Activated gamma-delta T cell treated with anti-CD3 and anti-CD28 coated beads, Interleukin-2, amount 50 U/mL, for 16 hours (primary cell): ENCODE measurements at places on chromosomes 16 and 17.

GRCh38 chr16:69526831-69527655 is 38.7 kb upstream of the NFAT5 start:
- no peak for DNase-seq

GRCh38 chr17:55496094-55496881 is 15.0 kb downstream of the SMIM36 start:
- DNase-seq, result no peak

GRCh38 chr17:6476810-6477179 is 32.5 kb downstream of the PIMREG start:
- DNase-seq, result no peak

GRCh38 chr16:4494746-4495490 is 18.7 kb downstream of the HMOX2 start:
- DNase-seq, result no peak

DNA sequence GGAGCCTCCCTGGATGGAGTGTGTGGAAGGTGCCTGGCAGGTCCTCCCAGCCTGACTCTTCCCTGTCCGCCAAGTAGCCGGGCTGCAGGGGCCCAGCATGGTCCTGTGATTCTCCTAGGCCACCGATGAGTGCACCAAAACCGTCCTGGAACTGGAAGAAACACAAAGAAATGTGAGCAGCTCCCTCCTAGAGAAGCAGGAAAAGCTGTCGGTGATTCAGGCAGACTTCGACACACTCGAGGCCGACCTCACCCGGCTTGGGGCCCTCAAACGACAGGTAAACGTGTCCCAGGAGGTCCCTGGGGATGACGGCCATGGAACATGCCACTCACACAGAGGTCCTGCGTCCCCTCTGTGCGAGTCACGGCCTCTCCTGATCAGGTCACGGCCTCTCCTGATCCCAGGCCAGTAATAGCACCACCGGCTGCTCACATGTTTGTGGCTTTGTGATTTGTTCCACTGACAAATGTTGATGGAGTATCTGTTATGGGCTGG is 4.2 kb upstream of the GAA start:
- no peak for DNase-seq

GRCh38 chr16:73337373-73338296 is 289.7 kb upstream of the ZFHX3 start:
- DNase-seq, result no peak

GRCh38 chr16:89370081-89370511 is 120.3 kb downstream of the ANKRD11 start:
- no peak for DNase-seq

GRCh38 chr16:81505011-81505661 is 60.5 kb downstream of the CMIP start:
- DNase-seq, result no peak

- DNase-seq, result no peak
Measured at GRCh38 chr16:87458424-87458915, 34.4 kb downstream of the ZCCHC14 start.

DNA sequence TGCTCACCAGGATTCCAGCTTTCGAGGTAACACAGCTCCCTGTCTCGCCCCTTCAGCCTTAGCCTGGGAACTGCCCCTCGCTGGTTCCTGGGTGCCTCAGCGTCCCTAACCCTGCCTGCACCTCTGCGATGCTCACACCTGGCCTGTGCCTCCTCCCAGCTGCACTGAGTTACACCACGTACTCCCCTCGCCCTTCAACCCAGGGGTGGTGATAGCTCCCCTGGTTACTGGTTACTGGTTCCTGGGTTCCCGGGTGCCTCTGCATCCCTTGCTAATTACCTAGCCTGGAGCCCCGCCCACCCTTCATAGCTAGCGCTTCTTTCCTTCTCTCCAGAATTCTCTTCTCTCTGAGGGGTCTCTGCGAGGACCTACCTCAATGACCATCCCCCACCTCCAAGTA is 65.3 kb upstream of the PLCG2 start:
- no peak for DNase-seq

GRCh38 chr17:81865733-81866439 is 5.3 kb downstream of the ARHGDIA start:
- no peak for DNase-seq

- DNase-seq, result no peak
Measured at GRCh38 chr17:51147650-51148049, 5.7 kb upstream of the NME1 start.

DNA sequence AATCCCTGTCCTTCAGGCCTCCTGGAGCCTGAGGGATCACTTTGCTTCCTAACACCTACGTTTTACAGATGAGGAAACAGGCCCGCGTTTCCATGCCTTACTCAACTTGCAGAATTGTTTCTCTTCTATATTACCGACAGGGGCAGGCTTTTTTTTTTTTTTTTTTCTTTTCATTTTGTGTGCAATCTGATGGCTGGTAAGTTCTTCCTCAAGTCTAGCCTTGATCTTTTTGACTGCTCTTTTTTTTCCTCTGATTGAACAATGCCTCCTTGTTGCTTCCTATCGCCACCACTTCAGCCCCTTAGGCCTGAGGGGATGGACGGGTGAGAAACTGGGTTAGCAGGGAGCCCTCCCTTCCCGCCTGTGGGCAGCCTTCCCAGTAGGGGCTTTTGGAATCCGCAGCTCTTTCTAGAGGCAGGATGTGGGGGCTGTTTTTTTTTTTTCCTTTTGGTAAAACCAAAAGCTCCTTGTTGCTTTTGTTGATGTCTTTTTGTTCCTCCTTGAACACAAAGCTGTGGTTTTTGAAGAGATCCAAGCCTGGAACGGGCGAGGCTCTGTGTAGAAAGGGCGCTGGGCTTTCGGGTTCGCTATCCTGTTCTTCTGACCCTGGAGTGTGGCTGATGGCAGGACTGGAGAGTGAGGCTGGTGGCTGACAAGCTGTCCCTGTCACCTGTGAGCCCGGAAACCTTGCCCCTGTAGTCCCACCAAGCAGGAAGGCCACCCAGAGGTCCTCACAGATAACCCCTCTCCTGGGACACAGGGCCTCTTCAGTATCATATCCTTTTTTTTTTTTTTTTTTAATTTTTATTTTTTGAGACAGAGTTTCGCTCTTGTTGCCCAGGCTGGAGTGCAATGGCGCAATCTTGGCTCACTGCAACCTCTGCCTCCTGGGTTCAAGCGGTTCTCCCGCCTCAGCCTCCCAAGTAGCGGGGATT is 14.0 kb downstream of the LASP1 start:
- DNase-seq, result no peak

DNA sequence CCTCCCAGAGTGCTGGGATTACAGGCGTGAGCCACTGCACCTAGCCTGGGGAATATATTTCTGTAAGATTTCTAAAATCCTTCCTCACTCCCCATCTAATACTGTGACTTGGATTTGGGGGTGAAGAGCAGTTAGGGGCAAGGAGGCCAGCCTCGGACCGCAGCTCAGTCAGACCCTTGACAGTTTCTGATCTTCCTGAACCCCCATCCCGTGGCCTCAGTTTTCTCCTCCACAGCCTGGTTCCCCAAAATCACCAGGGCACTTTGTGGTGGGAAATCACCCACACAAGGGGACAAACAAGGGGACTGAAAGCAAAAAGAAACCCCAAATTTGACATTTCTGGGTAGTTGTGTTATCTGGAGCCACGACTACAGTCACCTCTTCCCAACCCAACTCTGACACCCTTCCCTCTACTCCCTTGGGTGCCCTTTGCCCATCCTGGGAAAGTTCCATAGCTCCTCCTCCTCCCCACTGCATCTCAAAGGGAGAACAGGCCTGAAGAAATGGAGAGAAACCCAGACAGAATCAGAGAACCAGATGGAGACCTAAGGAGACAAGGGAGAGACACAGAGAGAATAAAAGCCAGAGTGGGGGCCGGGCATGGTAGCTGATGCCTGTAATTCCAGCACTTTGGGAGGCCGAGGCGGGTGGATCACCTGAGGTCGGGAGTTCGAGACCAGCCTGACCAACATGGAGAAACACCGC is 2.8 kb upstream of the STAT5A start:
- DNase-seq, result no peak

DNA sequence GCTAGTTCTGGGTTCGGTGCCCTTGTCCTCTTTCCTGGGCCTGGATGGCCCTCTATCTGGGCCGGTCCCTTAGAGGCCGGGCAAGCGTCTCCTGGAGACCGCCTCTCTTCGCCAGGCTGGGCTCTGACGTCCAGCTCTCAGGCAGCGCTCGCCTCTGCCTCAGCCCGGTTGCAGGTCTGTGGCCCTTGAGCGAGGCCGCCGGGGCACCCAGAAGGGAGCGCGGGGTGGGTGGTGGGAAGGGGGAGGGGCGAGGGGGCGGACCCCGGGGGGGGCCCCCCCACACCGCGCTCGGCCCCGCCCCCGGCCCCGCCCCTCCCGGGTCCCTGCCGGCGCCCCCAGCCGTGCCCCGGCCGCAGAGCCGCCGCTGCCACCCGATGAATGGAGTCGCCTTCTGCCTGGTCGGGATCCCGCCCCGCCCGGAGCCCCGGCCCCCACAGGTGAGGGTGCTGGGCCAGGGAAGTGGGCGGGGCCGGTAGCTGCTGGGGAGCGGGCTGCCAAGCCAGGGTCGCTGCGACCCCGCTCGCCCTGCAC is at the start of gene ARHGAP23:
ARHGAP23 (plus strand) TSS at position 353 of the 531 bp plus-strand sequence; CDS start at position 375, 22 bp downstream.
- no peak for DNase-seq

GRCh38 chr16:85664580-85665372 is 24.0 kb downstream of the GINS2 start:
- no peak for DNase-seq

DNA sequence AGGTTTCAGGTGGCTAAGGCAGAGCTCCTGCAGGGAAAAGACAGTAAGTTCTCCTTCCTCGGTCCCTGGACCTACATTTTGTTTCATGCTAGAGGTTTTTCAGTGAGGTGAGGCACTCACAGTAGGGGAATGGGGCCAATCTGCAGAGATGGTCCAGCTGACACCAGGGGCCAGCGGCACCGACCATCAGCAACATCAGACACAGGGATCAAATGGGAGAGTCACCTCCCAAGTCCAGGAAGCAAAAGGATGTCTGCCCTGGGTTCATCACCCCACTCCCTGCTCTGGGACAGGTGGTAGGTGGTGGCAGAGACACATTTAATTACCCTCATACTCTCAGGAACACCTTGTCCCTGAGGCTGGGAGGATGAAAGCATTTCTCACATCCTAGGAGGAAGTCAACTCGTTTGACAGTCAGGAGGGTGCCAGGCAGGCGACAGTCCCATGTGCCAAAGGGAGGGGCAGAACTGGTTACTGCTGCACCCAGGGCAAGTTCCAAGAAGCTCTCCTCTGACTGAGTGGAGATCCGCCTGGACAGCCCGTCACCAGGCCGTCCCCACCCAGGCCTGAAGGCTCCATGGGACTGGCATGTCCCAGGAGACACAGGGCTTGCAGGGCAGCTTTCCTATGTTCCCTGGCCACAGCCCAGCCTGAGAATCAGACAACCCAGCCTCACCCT is 19.2 kb downstream of the ATP6V0D1 start:
- no peak for DNase-seq

DNA sequence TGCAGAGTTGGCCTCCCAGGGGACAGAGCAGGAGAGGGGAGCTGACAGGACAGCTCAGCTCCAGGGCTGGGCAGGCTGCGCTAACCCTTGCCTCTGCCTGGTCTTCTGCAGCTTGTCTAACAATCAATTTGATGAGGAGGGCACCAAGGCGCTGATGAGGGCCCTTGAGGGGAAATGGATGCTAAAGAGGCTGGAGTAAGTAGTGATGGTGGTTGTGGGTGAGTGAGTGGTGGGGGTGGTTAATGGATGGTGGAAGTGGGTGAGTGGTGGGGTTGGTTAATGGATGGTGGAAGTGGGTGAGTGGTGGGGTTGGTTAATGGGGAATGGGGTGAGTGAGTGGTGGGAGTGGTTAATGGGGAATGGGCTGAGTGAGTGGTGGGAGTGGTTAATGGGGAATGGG is 22.0 kb upstream of the CPNE2 start:
- no peak for DNase-seq

GRCh38 chr16:69870761-69871160 is 80.4 kb upstream of the CLEC18A start:
- no peak for DNase-seq

- no peak for DNase-seq
Measured at GRCh38 chr17:69853541-69854224, 221.3 kb upstream of the KCNJ16 start.

- DNase-seq, result no peak
Measured at GRCh38 chr17:50029185-50029584, 26.7 kb upstream of the ITGA3 start.

DNA sequence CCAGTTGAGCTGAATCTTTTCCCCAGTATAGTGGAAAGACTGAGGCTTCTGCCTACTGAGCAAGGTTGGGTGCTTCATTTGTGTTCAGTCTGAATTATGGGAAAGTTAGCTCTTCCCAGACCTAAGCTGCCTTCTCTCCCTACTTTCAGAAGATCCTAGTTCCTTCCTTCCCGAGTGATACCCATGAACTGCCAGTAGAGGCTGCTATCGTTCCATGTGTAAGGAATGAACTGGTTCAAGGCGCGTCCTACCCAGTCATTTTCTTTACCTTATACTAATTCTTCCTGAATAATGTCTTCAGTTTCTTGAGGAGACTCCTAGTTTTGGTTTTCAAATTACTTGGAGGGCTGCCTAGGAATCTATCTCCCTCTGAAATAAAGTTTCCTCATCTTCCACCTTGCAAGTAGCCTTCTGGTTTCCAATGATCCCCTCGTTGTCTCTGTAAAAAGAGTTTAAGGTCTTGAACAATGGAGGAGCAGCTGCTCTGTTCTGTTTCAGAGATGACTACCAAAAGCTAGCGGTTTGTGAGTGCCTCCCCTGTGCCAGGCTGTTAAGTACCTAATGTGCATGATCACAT is 934 bp upstream of the AOC2 start:
- DNase-seq, result no peak

DNA sequence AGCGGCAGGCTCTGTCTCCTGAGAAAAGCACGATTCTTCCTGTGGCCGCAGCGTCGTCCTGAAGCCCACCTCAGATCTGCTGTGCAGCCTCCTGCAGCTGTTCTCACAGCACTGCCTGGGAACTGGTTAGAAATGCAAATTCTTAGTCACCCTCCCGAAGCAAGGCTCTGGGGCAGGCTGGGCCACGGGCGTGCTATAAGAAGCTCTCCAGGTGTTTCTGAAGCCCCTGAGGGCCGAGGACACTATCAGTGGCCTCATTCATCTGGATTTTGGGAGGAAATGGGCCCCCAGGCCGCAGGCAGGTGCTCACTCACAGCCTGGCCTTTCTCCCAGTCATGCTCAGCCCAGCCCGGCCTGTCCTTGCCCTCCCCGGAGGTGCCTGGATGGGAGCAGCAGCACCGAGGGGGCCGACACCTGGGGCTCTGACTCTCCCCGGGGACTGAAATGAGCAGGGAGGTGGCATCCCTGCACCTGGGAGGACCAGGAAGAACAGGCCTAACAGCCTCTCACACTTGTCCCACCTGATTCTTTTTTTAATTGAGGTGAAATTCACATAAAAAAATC is 10.4 kb upstream of the NLRC3 start:
- DNase-seq, result no peak

GRCh38 chr16:75203667-75204409 is 3.1 kb downstream of the CTRB2 start:
- DNase-seq, result no peak

DNA sequence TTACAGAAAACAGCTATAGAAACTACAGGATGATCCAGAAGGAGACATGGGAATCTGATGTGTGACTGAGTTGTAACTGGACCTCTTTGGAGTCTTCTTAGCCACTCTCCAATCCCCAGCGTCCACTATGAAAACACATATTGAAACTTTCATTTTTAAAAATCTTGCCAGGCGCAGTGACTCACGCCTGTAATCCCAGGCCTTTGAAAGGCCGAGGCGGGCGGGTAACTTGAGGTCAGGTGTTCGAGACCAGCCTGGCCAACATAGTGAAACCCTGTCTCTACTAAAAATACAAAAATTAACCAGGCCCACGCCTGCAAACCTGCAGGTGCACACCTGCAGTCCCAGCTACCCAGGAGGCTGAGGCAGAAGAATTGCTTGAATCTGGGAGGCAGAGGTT is 53.3 kb downstream of the HIC1 start:
- no peak for DNase-seq

GRCh38 chr16:68470461-68471150 is 22.3 kb upstream of the SMPD3 start:
- DNase-seq, result no peak
